ENCODE measurements at places on chromosomes 6 and 20.
A peak's percentile ranks its signal among the peaks of the same experiment; 100 is the strongest.

- no peak for DNase-seq
These were observed 196.2 kb upstream of the PRDM1 start for GRCh38 chr6:105889902-105890301.

DNA sequence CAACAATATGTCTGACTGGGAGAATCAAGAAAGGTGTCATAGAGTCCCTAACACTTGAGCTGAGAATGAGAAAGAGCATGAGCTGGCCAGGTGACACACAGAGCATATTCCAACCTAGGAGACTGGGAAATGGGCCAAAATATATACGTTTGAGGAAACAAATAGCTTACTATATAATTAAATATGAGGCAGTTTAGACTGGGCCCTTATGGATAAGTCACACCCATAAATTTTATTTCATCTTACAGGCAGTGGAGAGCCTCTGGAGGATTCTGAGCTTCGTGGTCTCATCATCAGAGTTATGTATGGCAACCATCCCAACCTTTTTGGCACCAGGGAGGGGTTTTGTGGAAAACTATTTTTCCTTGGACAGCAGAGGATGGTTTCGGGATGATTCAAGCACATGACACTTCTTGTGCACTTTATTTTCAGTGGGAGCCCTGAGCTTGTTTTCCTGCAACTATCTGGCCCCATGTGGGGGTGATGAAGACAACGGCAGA lies 12.9 kb upstream of the NQO2 start:
- peak; percentile 97 for DNase-seq

- no peak for DNase-seq
These were observed 34.7 kb downstream of the KIAA1755 start for GRCh38 chr20:38225900-38226263.

GRCh38 chr6:38678178-38678760 lies 24.7 kb downstream of the GLO1 start:
- no peak for DNase-seq

- DNase-seq: no peak
These were observed 10.4 kb downstream of the TGM6 start for GRCh38 chr20:2390951-2391675.

- DNase-seq: no peak
These were observed 632.5 kb upstream of the MMS22L start for GRCh38 chr6:97915537-97915936.

- peak; percentile 89 for DNase-seq
These were observed 541.5 kb downstream of the CD83 start for GRCh38 chr6:14658886-14659561.

GRCh38 chr6:9620263-9620662 lies 794.6 kb downstream of the TFAP2A start:
- DNase-seq: peak; percentile 22

DNA sequence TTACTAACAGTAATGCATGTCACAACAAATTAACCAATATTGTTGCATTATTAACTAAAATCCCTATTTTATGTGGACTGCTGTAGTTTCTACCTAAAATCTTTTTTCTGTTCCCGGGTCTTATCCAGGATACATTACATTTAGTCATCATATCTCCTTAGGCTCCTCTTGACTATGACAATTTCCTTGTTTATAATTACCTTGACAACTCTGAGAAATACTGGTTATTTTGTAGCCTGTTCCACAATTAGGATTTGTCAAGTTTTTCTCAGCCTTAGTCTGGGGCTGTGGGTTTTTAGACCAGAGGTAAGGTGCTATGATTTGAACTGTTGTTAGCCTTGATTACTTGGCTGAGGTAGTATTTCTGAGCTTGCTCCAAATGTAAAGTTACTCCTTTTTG lies 3.7 kb downstream of the FBXO5 start:
- no peak for DNase-seq

DNA sequence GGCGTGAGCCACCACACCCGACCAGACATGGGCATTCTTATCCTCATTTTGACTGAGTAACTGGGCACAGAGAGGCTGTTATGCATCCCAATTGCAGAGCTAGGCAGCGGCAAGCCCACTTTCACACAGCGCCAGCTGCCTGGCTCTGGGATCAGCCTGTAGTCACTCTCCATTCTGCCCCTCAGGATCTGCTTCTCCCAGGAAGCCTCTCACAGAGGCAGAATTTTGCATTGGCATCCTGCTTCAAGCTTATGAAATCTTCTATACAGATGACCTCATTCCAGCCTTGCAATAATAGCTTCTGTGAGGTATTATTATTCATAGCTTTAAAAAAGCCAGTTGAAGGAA lies 37.0 kb upstream of the IER3 start:
- no peak for DNase-seq

DNA sequence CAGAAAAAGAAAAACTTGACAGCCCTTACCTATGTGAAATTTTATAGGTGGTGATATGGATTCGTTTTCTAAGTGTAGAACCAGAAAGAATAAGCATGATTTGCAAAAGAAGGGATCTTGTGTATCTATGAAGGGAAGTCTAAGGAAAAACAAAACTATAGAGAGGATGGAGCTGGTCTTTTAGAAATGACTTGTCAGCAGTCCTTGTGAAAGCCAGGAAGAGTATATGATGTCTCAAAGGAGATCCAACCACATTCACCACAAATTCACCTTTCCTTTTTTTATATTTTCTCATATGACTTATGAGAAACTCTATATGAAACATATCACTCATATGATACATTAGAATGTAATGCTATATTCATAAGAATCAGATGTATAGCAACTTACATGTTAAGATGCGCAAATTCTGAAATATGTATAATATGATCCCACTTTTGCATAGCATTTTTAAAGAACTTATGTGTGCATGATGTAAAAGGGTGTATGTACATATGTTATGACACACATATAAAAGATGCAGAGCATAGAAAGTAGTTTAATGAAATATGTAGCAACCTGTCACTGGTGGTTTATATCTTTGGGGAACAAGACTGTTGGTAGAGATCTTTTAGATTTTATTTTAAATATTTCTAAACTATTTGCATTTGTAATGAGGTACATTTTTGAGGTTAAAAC lies 91.9 kb upstream of the NUP153 start:
- DNase-seq: no peak

- peak; percentile 82 for DNase-seq
These were observed 20.2 kb downstream of the MCUR1 start for GRCh38 chr6:13794184-13794583.

DNA sequence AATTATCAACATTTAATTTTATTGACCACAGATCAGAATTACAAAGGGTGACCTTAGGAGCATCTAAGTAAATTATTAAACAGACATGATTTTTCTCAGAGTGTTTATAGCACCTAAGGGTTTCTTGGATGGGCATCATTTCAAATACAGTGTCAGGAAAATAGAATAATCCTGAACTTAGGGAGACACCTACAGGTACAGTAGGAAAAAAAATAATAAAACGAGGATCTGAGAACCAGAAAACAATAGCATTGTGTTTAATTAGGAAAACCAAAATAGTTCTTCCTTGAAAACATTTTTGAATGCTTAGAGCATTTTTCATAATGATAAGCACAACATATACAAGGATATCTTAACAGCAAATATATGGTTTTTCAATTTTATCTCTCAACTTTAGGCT lies 39.2 kb downstream of the MMUT start:
- peak; percentile 8 for DNase-seq

- no peak for DNase-seq
These were observed 12.2 kb downstream of the DUSP15 start for GRCh38 chr20:31857861-31858759.

DNA sequence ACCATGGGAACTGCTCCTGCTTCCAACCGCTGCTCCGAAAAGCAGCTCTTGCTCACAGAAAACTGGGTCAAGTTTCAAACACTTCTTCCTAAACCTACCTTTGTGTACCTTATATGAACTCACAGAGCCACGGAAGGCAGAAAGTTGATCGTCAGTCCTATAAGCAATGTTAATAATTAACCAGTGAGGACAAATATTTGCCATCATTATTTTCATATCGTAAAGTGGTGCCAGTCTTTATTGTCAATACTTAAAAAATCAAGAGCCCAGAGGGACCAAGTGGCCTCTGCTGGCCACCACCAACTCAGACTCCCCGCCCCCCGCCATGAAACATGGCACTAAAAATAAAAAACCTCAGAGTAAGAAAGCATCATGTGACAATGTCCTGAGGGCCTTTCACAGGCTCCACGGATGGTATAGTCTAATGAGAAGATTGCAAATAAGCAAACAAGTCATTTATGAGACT lies 9.1 kb upstream of the PBOV1 start:
- DNase-seq: no peak

- DNase-seq: no peak
These were observed 71.8 kb upstream of the HINT3 start for GRCh38 chr6:125884634-125885371.

- peak; percentile 66 for DNase-seq
These were observed 48.6 kb downstream of the SLC2A10 start for GRCh38 chr20:46757754-46758678.

GRCh38 chr20:38134427-38135270 lies 30.4 kb downstream of the TGM2 start:
- DNase-seq: peak; percentile 85

DNA sequence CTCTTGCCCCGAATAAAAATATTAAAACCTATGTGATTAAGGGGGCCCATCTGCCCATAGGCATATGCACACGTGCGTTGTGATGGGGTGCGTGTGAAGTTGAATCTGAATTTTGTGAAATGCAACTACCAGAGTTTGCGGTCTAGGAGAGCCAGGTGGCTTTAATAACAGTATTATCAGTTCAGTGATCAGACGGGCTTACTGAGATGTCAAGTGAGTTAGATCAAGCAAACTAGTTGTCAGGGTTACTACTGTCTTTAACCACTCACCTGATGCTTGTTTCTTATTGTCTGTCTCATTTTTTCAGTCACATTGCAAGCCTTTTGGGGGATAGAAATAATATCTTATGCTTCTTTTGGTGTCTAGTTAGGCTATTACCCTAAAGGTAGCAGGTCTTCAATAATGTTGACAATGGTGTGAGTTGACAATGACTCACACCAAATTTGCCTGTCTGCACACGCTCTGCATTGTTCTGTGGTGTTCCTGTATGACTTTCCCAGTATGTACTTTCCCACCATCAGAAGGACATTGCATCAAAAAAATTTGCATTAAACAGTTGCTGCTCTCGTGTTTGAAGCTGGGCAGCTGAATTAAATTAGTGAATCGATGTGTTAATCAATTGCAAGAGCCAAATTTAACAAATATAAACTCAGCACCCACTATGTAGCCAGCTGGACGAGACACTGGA lies 103.1 kb upstream of the NAA20 start:
- peak; percentile 16 for DNase-seq

- no peak for DNase-seq
These were observed 11.0 kb downstream of the PTCHD4 start for GRCh38 chr6:48099713-48100587.

GRCh38 chr6:44856479-44856878 lies 469.0 kb downstream of the CDC5L start:
- peak; percentile 20 for DNase-seq

DNA sequence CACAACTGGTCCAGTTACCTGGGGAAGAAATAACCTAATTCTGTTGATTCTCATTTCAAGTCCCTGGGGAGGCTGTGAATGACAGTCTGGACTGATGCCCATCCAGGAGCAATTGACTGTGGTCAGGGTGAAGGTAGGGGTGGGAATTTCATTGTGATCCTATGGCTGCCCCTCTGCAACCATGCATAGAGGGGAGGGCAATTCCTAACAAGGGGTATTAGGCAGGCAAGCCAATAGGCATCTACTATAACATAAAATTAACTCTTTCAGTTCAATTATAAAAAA lies 44.0 kb upstream of the TRAM2 start:
- DNase-seq: no peak

DNA sequence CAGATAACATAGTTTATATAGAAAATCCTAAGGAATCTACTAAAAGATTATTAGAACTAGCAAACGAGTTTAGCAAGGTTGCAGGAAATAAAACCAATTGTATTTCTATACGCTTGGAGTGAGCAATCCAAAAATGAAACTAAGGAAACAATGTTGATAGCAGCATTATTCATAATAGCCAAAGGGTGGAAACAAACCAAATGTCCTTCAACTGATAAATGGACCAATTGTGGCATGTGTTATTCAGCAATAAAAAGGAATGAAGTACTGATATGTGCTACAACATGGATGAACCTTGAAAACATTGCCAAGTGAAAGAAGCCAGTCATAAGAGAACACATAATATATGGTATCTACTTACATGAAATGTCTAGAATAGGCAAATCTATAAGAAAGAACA lies 101.0 kb upstream of the VSTM2L start:
- no peak for DNase-seq

DNA sequence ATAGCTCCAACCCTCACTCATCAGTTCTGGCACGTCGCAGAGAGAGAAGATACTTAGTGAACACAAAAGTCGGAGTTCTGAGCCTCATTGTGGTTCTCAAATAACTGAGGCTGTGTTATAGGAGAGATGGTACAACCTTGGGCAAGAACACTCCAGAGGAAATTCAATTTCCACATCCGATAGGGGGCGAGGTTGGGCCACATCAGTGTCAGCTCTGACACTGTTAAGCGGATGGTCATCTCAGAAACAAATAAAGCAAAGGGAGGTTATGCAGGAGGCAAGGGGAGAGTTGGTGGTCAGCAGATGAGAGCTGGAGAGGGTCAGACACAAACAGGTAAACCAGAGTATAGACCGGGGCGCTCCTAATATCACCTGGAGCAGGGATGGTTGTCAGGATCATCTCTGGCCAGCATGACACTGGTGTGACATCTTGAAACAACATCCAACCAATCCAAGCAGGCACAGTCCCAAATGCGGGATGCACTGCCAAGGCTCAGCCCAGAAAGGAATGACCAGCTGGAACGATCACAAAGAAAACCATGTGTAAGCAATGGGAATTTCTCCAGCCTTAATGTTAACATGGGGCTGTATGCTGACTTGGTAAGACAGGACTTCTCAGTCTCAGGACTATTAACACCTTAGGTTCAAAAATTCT lies 331.8 kb downstream of the HACE1 start:
- peak; percentile 62 for DNase-seq

DNA sequence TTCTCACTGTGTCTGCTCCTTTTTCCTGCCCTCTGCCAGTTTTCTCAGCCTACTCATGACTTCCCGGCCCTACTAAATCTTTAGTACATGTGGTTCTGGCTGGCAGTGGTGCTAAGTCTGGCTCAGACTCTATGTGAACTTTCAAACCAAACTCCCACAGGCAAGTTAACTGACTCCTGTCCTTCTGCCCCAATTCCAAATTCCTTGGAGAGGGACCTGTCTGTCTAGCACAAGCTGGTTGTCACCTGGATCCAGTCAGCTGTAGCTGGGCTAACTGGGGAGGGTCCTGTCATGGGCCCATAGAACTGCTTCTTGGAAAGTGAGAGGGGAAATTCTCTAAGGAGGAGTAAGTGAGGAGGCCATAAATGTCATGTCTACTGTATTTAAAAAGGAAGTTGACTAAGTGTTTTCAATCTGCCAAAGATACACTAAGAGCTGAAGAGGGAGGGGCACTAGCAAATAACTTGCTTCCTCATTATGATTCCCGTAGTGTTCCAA lies 240.1 kb downstream of the KCNQ5 start:
- DNase-seq: peak; percentile 84

All from EH (cell line).